Stimulated activated CD4-positive, alpha-beta T cell treated with anti-CD3 and anti-CD28 coated beads, TNF-alpha, amount 100 ng/mL, for 1 hour (primary cell): ENCODE measurements at places on chromosomes 11 and 22.

- no peak for DNase-seq
These were observed 67.1 kb downstream of the KIAA1671 start for GRCh38 chr22:25019427-25020184.

- DNase-seq = no peak
These were observed 730.6 kb downstream of the METTL15 start for GRCh38 chr11:28838741-28839140.

DNA sequence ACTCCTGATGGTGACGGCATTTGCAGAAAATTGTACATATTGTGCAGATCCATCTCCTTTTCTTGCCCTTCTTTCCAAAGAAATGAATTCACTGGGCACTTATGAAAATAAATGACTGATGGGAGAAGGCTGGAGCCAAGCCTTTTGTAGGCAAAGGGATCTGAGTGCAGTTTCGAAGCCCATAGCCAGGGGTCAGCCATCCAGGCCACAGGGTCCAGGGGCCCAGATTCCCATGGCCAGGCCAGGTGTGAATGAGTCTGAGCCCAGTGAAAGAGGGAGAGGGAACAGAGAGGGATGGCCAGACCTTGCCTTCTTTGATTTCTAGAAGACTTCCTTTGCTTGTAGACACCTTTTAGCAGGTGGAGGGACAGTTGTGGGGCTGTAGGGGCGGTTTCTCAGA, 209.1 kb downstream of the KIRREL3 start:
- no peak for DNase-seq

DNA sequence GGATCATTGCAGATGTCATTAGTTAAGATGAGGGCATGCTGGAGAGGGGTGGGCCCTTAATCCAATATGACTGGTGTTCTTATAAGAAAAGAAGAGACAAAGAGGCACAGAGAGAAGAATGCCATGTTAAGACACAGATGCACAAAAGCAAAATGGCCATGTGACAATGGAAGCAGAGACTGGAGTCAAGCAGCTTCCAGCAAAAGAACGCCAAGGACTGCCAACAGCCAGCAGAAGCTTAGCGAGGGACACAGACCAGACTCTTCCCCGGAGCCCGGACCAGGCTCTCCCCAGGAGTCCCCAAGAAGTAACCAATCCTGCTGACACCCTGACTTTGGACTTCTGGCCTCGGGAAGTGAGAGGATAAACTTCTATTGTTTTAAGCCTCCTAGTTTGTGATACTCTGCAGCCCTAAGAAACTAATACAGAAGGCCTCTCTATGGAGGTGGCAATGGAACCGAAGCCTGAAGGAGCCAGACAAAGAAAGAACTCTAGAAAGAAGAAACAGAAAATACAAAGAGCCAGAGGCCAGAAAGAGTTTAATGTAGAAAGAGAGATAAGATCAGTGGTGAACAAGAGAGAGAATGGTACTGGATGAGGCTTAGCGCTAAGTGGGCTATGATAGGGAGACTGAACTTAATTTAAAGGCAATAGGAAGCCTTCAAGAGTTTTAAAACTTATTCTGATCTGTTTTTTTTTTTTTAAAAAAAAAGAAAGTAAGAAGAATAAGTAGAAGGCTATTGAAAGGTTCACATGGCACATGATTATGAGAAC, 27.7 kb downstream of the PRCP start:
- no peak for DNase-seq

GRCh38 chr11:70265341-70265740, 5.1 kb upstream of the PPFIA1 start:
- no peak for DNase-seq

GRCh38 chr11:75492181-75492820, 33.4 kb downstream of the GDPD5 start:
- peak; percentile 43 for DNase-seq

- DNase-seq = no peak
These were observed 4.2 kb upstream of the GRK2 start for GRCh38 chr11:67261946-67262681.

GRCh38 chr22:23525510-23525909, 54.6 kb downstream of the IGLL1 start:
- DNase-seq = no peak

GRCh38 chr11:107710301-107710700, 1.6 kb downstream of the SLN start:
- DNase-seq = no peak
